CD4-positive, alpha-beta T cell treated with Interferon alpha-2 for 1 hour (primary cell): ENCODE measurements at places on chromosomes 3 and 15.

DNA sequence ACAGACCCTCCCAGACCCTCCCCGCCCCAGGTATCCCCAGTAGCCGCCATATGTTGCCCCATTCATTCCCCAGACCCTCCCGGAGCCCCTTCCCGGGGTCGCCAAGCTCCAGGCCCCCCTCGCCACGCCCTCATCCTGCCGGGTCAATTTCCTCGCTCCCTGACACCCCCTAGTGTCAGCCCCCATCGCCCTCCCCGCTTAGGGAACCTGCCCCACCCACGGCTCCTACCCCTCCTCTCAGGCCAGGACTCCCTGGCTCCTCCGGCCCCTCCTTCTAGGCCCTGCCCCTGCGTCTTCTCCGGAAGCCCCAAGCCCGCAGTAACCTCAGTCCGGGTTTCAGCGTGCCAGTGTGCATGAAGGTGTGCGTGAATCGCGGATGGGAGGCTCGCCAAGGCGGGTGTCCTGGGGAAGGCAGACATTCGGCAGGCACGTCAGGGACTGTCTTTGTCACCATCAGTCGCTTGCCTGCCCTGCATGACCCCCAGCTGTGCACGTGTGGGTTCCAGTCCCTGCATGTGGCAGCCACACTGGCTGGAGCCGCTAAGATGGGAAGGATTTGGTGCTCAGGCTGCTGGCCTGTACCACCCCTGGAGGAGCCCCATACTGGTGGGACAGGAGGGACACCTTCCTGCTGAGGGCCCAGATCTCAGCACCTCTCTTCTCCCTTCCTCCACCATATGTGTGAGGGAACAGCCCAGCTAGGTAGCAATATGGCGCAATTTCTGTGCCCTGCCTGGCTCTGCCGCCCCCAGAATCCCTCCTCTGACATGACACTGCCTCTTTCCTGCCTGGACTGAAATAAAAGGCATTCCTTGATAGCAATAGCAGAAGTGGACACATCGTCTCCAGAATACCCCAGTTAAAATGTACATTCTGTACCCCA is 693 bp downstream of the DISP2 start:
- DNase-seq, result no peak

DNA sequence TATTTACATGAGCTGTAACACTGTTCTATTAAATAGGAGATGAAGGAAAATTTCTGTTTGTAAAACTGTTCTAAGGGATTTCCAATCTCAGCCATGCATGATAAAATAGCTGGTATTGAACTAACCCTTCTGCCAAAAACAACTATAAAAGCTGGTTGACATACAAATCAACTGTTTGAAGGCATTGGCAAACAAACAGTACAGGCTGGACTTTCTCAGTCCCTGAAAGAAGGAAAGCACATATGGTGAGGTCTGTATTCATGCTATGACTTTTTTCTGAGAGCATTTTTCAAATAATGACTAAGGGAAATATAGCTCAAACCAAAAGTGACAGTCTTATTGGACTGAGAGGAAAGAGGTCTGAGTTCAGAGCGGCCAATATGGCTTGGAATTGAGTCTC is 117.0 kb upstream of the CCDC54 start:
- no peak for DNase-seq

DNA sequence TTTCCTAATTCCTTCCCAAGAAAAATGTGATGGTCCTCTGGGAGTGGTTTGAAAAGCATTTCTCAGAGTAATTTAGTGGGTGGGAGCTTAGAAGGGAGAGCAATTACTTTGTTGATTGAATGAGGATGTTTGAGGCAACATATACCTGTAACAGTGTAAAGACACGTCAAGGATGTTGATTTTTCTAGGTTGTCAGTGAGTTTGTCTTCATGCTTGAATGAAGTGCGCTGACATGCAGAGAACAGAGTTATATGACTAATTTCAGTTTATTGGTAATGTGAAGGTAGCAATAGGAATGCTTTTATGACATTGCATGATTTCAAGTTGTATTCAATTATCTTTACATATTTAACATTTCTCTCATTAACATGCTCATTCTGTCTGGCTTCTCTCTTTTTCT is 286.9 kb downstream of the NFKBIZ start:
- DNase-seq, result no peak

DNA sequence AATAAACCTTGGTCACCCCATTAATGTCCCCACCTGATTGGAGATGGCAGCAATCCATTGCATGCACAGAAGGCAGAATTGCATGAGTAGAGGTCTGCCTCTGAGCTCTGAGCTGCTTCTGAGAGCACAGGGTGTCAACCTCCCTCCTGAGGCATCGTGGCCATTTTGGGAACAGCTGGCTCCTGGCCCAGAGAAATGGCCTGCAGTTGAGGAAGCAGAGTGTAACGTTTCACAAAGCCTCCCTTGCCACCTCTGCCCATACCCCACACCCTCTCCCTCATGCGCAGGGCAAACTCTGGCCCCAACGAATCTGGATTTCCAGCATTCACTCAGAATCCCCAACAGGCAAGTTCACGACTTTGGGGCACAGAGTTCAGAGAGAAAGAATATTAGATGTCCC is 198.9 kb downstream of the ADAMTS9 start:
- DNase-seq, result no peak

- no peak for DNase-seq
These were observed 8.6 kb downstream of the ISLR start for GRCh38 chr15:74182131-74182530.

- no peak for DNase-seq
These were observed 94.9 kb downstream of the LIPC start for GRCh38 chr15:58526647-58527192.

DNA sequence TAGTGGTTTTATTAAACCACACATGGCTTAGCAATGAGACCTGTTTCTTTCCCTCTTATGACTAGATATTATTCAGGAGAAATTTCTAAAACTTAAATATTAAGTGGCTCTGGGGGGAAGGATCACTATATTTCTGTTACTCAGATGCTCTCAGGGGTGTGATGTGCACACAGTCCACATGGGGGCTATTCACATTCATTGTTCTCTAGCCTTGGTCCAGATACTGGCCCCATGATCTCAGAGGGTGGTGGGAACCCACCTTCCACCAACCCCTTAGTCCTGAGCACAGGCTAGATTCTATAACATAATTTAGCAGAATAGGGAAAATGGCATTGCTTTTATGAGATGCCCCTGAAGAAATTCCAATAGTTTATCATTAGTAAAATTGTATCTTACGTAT is 149.0 kb upstream of the ST8SIA2 start:
- no peak for DNase-seq

- DNase-seq, result no peak
These were observed 626.4 kb upstream of the GOLIM4 start for GRCh38 chr3:168722091-168722490.

DNA sequence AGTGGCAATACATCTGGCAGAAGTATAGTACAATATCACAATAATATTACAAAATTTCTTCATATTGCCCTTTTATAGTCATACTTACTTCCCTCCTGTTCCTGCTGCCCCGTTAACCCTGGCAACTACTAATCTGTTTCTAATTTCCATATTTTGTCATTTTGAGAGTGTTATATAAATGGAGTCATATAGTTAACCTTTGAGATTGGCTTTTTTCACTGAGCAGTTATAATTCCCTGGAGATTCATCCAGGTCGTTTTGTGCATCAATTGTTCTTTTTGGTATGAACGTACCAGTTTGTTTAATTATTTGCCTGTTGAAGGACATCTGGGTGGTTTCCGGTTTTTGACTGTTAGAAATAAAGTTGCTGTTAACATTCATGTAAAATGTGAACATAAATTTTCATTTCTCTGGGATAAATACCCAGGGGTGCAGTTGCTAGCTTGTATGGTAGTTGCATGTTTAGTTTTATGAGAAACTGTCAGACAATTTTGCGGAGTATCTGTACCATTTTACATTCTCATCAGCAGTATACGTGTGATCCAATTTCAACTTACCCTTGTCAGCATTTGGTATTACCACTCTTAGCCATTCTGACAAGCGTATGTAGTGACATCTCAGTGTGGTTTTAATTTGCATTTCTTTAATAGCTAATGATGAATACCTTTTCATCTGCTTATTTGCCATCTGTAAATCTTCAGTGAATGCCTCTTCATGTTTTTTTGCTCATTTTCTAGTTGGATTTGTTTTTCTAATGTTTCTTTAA is 32.2 kb upstream of the IL20RB start:
- DNase-seq, result no peak

- DNase-seq, result no peak
These were observed 633.5 kb downstream of the CADM2 start for GRCh38 chr3:85592256-85592655.

DNA sequence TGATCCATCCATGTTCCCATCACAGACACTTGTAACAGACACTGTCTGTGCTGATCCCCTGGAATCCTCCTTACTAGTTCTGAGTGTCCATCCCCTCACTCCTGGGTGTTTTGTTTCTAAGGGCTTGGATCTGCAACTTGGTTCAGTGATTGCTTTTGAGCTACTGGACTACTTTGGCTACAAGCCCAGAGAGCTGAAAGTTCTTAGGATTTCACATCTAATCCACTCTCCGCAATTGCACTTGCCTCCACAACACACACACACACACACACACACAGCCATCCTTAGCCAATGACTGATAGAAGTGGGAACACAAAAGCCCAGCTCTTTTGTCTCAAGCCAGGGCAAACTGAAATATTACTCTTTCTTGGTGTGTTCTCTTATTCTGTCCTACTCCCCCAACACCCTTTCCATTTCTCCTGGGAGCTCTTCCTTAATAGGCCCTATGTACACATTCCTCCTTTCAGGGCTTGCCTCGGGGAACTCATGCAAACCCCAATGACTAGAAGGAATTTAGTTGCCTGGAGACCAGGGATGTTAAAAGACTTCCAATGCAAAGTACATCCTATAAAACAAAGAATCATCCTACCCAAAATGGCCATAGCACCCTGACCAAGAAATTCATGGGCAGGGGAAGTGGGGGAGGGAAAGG is 206.1 kb upstream of the UBE2E2 start:
- no peak for DNase-seq

DNA sequence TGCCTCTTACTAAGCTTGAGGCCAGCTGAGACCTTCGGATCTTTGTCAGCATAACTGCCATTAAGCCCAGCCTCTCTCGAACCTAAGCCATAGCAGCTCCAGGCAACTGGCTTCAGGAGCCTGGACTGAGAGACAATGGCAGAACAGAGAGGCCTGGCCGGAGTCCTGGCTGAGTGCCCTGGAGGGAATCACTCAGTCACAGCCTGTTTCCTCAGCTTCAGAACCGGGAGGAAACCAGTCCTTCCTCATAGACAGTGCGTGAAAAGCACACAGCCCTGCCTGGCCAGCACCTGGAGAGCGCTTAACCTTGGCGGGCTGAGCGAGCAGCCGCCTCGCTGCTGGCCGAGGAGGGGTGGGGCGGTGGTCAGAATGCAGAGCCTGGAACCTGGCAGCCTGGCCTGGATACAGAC is 21.6 kb downstream of the RNU5B-1 start:
- no peak for DNase-seq

- no peak for DNase-seq
These were observed 151.5 kb upstream of the C2CD4B start for GRCh38 chr15:62316413-62317060.

- DNase-seq, result no peak
These were observed 4.5 kb upstream of the MGA start for GRCh38 chr15:41655716-41656115.

- DNase-seq, result no peak
These were observed 154.1 kb upstream of the CRBN start for GRCh38 chr3:3333571-3333970.

- no peak for DNase-seq
These were observed 2.7 kb upstream of the OPA1 start for GRCh38 chr3:193590088-193590856.

- no peak for DNase-seq
These were observed 16.9 kb downstream of the ASTE1 start for GRCh38 chr3:131009698-131010097.

GRCh38 chr3:64977308-64978100 is 289.7 kb upstream of the ADAMTS9 start:
- no peak for DNase-seq

DNA sequence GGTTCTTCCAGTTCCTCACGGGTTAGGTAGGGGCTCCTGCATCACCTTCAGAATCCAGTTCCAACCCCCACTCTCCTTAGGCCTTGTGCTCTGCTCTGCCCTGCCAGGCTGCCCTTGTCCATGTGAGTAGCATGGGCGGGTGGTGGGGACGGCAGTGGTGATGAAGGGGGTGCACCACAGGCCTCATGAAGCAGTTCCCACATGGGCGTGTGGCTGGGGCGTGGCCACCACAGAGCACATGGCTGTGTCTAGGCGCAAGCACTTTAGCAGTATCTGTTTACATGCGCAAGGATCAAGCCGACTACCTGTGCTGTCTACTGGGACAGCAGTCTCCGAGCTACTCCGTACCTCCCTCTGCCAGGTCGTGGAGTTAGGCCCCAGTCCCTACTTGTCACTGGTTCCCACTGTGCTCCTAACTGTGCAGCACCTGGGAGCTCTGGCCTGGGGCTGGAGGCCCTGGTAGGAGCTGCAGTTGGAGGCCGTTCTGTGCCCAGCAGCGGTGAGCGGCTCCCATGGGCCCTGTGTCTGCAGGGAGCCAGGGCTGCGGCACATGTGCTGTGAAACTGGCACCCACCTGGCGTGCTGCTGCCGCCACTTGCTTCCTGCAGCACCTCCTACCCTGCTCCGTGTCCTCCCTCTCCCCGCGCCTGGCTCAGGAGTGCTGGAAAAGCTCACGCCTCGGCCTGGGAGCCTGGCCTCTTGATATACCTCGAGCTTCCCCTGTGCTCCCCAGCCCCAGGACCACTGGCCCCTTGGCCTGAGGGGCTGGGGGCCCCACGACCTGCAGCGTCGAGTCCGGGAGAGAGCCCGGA is 53.5 kb downstream of the PLXNA1 start:
- DNase-seq, result no peak

DNA sequence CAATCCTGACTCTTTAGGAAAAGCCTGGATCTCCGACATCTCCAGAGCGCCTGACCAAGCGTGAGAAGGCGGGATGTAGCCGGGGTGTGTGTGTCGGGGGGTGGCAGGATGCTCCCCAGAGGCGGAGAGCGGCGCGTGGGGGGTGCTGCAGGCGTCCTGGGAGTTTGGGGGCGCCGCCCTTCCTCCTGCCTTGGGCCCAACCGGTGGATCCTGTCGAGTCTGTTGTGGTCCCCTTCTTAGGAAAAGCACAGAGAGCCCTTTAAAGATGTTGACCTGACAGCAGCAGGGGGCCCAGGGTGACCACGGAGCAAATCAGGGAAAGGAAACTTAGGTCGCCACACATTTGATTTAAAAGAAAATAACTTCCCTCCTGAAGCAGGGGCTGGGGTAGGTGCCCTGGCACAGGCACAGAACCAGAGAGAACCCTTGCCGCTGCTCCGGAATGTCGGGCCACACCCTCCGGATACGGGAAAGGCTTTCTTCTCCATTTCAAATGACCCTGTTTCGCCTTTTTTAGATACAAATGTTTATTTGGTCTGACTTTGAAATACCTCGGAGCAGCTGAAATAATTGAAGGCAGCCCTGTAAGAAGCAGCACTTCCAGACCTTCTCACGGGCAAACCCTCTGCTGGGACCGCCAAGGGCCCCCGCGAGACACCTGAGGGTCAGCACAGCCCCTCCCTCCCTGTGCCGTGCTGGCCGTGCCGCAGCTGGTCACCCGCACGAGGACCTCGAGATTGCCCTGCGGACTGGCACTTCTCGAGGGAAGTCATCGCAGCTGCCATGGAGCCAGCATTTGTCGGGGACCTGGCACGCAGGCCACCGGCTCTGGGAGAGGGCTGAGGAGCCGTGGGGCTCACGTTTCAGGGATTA is 102.9 kb upstream of the KLF13 start:
- DNase-seq, result no peak
